ENCODE measurements at places on chromosomes 12 and 14.

GRCh38 chr12:72448805-72449204, 176.6 kb downstream of the TRHDE start:
- DNase-seq = no peak

GRCh38 chr12:110776410-110776809, 33.7 kb upstream of the PPP1CC start:
- no peak for DNase-seq

GRCh38 chr12:66189889-66190288, 875 bp downstream of the IRAK3 start:
- DNase-seq = no peak

GRCh38 chr12:51760231-51760630, 88.3 kb downstream of the FIGNL2 start:
- DNase-seq = no peak

GRCh38 chr12:59717436-59717835, 121.6 kb downstream of the SLC16A7 start:
- DNase-seq = no peak

DNA sequence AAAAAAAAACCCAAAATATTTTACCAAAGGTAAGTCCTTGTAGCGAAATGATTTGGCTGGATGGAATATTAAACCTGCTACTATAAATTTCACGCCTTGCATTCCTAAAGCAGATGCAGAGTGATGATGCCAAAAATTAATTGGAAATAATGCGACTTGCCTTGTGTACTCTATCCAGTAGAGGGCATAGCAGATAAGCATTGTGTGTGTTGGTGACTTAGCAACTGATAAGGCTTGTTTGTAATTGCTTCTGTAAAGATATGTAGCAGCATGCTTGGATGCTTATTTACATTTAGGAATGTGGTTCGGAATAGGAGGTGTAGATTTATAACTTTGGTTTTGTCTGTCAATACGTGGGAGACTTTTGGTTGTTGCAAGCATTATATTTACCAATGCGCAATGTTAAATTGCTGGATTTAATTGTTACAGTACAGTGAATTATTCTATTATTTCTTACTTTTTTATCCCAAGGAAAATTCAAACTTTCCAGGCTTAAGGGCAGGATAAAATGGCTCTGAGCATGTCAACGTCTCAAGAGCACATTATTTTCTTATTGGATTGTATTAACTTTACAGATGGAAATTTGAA, 80.5 kb downstream of the TMEM260 start:
- peak; percentile 44 for DNase-seq

GRCh38 chr14:74508292-74508731, 14.7 kb downstream of the ISCA2 start:
- DNase-seq = no peak

- no peak for DNase-seq
Measured at GRCh38 chr14:84671776-84672175, 858.2 kb upstream of the FLRT2 start.

DNA sequence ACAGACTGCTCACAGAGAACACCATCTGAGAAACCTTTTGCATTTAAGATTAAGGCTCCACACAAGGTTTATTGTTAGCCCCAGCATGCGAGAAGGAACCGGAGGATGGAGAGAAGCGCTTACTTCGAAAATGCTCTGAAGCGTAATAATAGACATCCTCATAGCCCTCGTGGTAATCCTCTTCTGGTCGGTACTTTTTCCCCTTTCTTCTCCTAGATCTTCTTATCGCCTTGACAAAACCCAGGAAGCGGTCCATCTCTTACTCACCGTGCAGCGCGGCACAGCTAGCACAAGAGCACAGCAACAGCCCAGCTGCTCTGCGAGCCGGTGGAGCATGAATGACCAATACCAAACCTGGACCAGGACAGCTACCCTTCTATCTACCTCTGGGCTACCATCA, 125.1 kb upstream of the GRIP1 start:
- DNase-seq = no peak

DNA sequence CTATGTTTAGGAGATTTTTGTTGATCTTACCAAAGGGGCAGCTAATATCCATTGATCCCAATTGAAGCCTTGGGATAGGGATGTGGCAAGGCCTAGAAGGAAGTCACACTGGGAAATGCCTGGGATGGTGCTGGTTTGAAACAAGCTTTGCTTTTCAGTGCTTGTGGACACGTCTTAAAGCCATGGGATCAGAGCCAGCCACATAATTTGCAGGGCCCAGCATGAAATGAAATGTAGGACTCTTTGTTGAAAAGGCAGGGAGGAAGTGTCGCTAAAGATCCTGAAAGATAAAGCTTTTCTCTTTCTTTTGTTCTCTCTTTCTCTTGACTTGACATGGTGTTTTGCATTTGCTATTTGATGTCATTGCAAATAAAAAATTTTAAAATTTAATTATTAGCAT, 5.0 kb downstream of the TTC9 start:
- no peak for DNase-seq

GRCh38 chr12:24172031-24172772, 222.7 kb upstream of the SOX5 start:
- DNase-seq = no peak

GRCh38 chr12:116551952-116552772, 7.0 kb upstream of the MAP1LC3B2 start:
- DNase-seq = no peak

GRCh38 chr14:53710615-53711014, 246.0 kb downstream of the BMP4 start:
- no peak for DNase-seq

- DNase-seq = no peak
Measured at GRCh38 chr12:106863189-106863588, 88.7 kb downstream of the RIC8B start.

- DNase-seq = no peak
Measured at GRCh38 chr12:1660304-1661187, 30.3 kb upstream of the ADIPOR2 start.

DNA sequence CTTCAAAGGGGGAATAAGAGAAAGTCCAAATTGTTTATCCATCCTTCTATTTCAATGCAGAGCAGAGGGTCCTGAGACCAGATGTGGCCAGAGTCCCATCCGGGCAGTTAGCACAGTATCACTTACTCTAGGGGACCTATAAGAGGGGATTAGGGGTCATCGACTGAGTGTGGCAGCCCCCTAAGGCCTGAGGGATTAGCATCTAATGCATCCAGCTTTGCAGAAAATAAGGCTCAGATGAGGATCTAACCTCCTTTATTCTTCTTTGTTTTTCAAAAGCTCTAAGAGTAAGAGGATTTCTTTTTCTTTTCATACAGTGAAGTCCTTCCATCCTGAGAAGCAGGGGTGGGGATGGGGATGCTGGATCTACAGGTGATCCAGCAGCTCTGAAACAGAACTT, 43.5 kb downstream of the NEUROD4 start:
- no peak for DNase-seq

DNA sequence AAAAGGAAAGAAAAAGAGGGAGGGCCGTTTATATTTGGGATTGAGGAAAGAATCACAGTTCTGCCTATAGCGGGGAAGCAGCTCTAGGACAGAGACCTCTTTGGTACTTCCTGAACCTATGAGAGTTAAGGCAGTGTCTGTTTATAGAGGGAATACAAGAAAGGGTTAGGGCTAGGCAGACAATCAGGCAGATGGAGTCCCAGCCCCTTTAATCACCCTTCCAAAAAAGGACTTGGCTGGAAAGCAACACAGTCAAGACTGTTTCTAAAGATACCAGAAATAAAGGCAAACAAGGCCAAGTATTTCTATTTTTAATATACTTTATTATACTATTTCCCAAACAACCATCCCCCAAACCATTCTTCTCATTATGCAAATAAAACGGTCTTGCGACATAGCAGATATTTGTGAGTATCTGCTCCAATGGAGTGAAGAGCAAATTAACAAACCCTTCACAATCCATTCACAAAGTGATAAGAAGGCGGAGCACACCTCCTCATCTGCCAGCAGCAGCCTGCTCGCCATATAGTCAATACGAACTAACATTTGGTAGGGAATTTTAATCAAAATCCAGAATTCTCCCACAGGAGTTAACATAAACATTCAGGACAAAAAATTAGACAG, 697 bp upstream of the GRIP1 start:
- no peak for DNase-seq

GRCh38 chr12:14994610-14995009, 21.8 kb downstream of the PDE6H start:
- no peak for DNase-seq

DNA sequence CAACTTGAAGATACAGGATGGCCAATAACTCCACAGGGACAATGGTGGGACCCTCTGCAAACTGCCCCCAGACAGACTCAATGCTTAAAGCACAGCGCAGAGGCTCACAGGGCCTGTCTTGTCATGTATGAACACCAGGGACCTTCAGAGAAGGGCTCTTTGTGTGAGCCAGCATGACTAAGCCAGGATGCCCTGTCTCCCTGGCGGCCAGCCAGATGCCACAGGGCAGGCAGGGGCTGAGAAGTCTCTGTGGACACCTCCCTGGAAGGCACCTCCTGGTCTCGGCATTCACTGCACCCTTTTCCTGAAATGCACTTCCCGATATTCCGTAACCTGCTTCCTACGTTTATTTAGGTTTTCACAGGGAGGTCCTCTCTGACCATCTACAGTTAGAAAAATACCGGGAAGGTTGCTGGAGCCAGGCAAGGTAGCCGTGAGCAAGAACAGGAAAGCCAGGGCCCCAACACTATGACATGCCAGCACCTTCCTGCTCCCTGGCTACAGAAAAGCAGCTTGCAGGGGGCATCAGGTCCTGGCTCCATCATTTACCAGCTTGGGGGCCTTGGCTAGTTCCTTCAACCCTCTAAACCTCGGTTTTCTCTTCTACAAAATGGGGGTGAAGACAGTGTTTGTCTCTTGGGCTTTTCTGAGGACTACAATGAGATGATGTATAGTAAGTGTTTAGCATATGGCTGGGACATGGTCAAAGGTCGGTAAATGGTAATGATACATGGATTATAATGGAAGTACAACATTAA, 65.0 kb downstream of the PITPNM2 start:
- no peak for DNase-seq

GRCh38 chr12:14164266-14164665, 182.9 kb upstream of the GRIN2B start:
- no peak for DNase-seq

- no peak for DNase-seq
Measured at GRCh38 chr12:130545475-130545874, 170.6 kb downstream of the RIMBP2 start.

GRCh38 chr14:61474015-61474414, 152.6 kb downstream of the PRKCH start:
- no peak for DNase-seq

GRCh38 chr14:101962503-101962874, 1.9 kb upstream of the DYNC1H1 start:
- DNase-seq = peak; percentile 59

GRCh38 chr14:50677527-50678063, 9.5 kb upstream of the SAV1 start:
- DNase-seq = no peak

DNA sequence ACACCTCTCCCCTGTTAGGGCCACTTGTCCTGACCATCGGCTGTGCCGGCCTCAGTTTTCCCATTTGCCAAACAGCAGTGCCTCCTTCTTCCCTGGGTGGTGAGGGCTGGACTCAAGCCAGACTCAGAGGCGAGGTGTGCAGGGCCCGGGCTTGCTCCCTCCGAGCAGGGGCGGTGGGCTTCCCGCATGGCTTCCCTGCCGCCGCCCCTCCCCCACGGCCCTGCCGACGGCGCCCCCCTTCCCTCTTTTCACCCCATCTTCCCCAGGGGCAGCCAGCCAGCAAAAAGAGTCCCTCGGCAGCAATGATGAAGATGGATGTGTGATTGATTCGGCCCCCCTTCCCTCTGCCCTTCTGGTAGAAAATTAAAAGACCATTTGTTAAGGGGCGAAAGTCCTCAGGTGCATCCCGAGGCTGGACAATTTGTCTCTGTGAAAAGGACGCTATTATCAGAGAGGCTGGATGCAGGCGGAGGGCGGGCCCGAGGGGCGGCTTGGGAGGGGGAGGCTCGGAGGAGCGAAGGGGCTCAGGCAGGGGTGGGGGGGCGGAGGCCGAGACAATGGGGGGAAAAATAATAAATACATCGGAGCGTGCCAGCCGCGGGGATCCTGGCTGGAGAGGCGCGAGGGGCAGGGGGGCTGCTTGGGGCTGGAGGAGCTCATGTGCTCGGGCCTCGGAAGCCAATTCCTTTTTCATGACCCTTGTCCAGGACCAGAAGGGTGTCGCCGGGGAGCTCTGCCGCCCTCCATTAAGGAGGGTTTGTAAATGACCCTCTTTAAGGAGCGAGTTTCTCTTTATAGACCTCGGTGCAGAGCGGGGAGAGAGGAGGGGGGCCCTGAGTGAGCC, 48.0 kb upstream of the LHX5 start:
- DNase-seq = no peak

GRCh38 chr12:11457996-11458645, 62.8 kb upstream of the PRB2 start:
- DNase-seq = no peak

DNA sequence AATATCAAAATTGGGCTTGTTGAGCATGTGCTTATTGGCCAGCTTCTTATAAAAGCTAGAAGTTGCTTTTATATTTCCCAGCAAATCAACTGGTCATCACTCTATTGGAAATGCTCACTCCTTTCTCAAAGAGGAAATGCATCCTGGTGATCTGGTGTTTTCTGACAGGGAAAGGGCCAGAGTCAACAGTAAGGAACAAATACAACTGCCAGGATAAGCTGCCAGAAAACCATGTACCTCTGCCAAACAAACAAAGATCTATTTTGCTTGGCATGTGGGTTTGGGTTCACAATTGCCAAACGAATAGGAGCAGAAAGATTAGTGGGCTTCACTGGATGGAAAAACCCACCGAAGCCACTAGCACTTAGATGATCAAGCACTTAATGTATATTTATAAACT, 126.9 kb upstream of the PDZRN4 start:
- DNase-seq = no peak

- no peak for DNase-seq
Measured at GRCh38 chr12:9867531-9867930, 1.6 kb downstream of the CLEC2B start.

GRCh38 chr12:19130224-19131024, 891 bp downstream of the PLEKHA5 start:
- peak; percentile 69 for DNase-seq

- no peak for DNase-seq
Measured at GRCh38 chr14:75292101-75292563, 13.5 kb downstream of the FOS start.

- no peak for DNase-seq
Measured at GRCh38 chr14:59098377-59098776, 90.1 kb upstream of the DAAM1 start.

DNA sequence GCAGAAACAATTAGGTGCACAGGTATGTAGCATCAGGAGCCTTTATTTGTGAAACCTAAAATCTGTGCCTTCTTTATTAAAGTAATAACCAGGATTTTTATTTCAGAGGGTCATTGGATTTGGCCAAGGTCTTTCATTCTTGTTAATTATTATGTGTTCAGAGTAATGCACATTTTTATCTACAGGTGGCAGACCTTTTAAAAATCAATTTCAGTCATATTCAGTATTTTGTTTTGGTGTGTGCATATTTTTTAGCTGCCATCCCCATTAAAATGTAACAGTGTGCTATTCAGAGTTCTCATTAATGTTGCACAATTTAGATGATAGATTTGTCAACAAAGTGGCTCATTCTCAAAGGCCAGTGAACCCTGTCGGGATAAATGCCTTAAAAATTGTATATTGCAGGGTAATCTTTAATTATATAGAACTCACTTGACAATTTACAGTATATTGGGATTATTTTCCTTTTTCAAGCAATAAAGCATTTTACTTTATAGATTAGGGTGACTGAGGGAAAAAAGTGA, 319.3 kb upstream of the SOX5 start:
- no peak for DNase-seq

GRCh38 chr14:99330316-99331240, 58.6 kb upstream of the BCL11B start:
- no peak for DNase-seq

GRCh38 chr14:81927070-81927469, 393.4 kb upstream of the SEL1L start:
- DNase-seq = no peak

GRCh38 chr12:52566847-52567291, 6.8 kb downstream of the KRT74 start:
- peak; percentile 53 for DNase-seq
